ENCODE measurements at places on chromosomes 16 and 17.

GRCh38 chr16:68920349-68920748, 77.0 kb downstream of the TANGO6 start:
- DNase-seq: no peak

GRCh38 chr16:57265850-57266530, 18.5 kb downstream of the PLLP start:
- DNase-seq: no peak

GRCh38 chr16:87850009-87851006, 19.0 kb downstream of the SLC7A5 start:
- no peak for DNase-seq

DNA sequence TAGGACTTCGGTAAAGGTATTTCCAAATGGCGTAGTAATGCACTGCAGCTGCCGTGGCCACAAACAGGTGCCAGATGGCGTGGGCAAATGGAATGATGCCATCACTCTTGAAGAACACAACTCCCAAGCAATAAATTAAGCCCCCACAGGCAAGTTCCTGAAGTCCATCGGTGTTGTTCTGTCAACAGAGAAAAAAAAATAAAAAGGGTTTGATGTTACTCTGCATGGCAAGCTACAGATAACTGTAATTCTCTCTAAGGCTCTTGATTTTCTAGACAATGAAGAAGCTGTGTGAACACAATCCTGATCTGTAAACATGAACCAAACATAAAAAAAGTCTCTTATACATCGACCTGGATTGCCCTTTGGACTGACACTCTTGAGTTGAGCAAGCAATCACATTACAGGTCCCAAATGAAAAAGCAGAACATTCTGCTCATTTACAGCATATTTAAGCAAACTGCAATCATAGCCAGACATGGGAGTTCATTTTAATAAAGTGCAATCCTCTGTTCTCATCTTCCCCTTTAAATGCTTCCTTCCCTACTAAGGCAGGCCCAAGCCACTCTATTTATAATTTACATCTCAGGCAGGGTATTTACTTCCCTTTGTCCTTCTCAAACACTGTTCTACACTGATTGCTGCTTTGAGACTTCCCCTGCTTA, 27.1 kb downstream of the MMD start:
- no peak for DNase-seq

GRCh38 chr16:78490431-78490830, 391.0 kb downstream of the WWOX start:
- no peak for DNase-seq

DNA sequence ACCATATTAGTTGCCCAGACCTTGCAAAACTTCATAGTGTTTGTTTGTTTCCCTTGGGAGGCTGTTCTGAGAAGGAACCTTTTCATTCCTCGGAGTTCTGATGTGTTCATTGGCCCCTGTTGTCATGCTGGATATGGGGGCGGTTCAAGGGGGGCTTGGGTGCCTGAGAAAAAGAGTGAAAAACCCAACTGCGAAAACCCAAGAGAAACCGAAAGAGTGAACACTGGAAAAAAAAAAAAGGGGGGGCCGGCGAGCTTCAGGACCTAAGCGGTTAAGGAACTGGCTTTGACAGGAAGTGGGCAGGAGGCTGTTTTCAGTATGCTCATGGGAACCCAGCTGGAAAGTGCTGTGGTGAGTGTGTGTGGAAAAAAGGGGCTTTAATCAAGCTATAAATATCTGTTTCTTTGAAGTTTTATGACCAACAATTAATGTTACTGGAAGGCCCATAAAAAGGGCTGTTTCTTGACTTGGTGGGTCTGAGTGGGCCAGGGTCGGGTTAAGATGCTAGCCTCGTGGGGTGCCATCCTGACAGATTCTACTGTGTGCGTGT, 510.7 kb downstream of the MAF start:
- DNase-seq: no peak

GRCh38 chr16:12113523-12114345, 137.2 kb downstream of the SNX29 start:
- no peak for DNase-seq

Data from NCI-H187 treated with DMSO at 0.1 percent for 48 hours (cell line).